Skeletal muscle cell (primary cell): ENCODE measurements at places on chromosomes 7 and 10.

- no peak for DNase-seq
These were observed 6.5 kb downstream of the DIP2C start for GRCh38 chr10:682931-683447.

- DNase-seq: no peak
These were observed 694 bp upstream of the WASL start for GRCh38 chr7:123749537-123749857.

DNA sequence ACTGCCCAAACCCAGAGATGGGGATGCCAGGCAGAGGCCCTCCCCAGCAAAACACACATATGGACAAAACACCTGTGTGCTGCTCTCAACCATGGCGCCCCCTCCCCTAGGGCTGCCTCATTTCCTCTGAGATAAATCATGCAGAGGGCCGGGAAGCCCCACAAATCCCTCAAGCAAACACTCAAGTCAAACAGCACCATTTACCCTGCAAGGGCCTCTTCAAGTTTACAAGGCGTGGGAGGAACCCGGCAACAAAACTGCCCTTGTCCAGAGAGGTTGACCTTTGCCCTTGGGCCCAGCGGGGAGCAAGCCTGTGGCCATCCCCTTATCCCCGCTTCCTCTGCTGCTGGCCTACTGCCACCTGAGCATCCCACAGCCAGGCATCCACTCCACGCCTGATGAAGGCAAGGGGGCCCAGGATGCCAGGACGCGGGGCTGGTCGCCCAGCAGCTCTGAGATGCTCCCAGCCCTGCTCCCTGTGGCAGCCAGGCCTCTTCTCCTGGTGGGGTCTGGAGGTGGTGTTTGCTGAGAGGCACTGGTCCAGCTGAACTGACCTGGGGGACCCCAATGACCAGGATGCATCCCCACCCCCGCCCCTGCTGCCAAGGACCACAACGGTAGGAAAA, 77.4 kb downstream of the DLG5 start:
- DNase-seq: no peak

- DNase-seq: no peak
These were observed 1.1 kb downstream of the AHR start for GRCh38 chr7:17299483-17299991.

- DNase-seq: no peak
These were observed 214.1 kb upstream of the ZNF32 start for GRCh38 chr10:43862756-43863155.

- DNase-seq: no peak
These were observed 1.0 kb downstream of the CPED1 start for GRCh38 chr7:120989257-120990220.

DNA sequence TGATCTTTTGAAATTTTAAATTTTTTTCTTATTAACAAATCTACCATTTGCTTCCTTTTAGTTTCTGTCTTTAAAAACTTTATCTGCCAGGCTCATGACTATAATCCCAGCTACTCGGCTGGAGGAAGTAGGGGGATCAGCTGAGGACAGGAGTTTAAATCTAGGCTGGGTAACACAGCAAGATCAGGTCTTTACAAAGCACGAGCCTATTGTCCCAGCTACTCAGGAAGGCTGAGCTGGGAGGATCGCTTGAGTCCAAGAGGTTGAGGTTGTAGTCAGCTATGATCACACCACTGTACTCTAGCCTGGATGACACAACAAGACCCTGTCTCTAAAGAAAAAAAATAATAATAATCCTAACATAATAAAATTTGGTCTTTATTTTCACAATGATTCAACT, 17.5 kb downstream of the DPY19L1 start:
- no peak for DNase-seq

GRCh38 chr10:2920168-2920567, 147.2 kb upstream of the PFKP start:
- DNase-seq: no peak

GRCh38 chr7:244974-245373, 45.0 kb upstream of the FOXL3 start:
- no peak for DNase-seq

- DNase-seq: no peak
These were observed 98.0 kb upstream of the MBL2 start for GRCh38 chr10:52870562-52870961.

- no peak for DNase-seq
These were observed 147.2 kb downstream of the SEM1 start for GRCh38 chr7:96562458-96562857.

GRCh38 chr7:149409895-149410294, 51.0 kb downstream of the ZNF777 start:
- no peak for DNase-seq

DNA sequence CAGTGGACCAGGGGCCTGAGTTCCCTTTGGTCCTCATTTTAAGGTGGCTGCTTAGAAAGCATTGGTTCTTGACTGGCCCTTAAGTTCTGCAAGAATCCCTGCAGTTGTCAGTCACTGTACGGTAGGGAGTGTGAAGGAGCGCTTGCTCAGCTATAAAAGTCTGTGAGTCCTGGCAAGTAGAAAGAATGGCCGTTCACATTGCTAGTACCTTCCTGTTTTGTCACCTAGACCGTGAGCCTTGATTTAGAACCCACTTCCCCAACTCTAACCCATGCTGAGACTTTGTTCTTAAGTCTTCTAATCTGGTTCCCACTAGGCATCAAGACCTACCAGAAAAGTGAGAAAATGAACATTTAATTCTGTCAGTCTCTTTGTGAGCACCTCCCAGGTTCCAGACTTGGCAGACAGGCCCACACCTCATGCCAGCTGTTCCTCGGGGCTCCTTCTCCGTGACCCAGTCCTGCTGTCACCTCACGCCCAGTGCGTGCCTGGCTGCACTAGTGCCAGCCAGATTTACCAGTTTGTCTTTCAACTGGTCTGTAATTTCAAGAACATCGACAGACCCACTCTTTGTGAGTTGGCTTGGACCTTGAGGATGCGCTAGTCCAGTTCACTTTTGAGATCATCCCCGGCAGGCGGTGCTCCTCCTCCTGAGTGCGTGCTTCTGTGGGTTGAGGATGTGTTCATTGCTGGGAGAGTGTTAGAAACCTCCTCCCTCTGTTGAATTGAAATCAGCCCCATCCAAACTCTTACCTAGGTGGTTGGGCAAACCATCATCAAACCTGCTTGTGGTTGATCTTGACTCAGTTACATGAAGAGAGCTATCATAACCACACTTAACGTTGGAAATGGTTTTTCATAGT, 78.5 kb downstream of the SHH start:
- no peak for DNase-seq

DNA sequence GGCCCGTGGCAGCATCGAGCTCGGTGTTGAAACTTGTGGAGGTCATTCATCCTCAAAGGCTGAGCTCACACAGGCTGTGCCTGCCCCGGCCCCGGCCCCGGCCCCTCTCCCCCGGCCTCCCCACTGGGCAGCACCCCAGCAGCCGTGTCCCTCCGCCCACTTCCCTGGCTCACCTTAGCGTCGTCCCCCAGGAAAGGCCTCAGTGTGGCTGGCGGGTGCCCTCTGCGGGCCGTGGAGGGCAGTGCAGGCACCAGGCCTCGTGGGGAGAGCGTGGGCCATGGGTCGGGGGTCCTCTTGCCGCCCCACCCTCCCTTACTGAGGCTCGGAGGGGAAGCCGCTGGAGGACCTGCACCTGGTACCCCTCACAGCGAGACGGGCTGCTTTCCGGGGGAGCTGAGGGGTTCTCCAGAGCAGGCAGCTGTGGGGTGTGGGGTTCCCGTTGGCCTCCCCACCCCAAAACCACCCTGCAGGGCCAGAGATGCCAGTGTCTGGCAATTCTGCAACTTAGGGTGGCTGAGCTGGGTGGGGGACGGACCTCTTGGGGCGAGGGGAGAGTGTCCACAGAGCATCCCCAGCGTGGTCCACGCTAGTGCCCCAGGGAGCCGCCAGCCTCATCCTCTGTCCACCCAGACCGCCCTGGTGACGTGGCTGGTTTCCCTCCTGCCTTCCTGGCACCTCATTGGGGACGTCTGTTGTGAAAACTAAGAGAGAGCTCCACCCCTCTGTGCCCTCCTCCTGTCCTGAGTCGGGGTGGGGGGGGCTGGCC, 44.2 kb upstream of the DPYSL4 start:
- DNase-seq: no peak

DNA sequence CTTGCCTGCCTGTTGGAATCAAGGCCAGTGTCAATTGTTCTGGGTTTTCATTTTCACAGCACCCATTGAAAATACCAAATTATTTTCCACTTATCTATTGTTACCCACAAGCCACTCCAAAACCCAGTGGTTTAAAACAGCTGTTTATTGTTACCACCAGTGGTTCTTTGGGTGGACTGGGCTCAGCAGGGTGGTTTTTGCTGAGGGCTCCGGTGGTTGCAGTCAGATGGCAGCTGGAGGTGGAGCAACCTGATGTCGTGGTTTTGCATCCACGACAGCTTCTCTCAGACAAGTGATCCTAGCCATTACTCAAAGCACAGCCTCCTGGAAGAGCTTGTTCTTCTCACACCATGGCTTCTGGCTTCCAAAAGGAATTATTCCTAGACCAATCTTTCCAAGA, 235.1 kb upstream of the ADARB2 start:
- DNase-seq: no peak

DNA sequence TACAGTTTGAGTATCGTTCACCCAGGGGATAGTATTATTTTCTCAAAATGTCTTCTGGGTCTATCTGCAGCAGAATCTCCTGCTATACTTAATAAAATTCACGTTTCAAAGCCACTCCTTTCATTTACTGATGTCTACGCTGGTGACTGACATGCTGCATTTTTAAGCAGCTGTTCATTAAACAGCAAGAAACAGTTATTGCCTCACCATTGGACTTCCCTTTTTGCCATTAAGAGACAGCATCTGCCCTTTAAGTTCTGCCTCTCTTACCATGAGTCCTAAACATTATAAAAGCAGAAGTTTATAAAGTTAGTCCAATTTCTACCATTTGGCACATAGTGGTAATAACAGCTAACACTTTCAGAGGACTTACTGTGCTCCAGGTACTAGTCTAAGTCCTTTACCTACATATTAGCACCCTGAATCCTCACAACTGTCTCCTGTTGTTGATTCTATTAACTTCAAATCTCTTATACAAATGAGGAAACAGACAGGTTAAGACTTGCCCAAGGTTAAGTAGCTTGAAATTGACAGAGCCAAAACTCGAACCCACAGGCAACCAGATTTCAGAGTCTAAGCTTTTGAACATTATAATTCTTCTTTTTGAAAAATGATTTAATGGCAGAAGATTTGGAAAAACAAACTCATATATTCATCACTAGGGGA, 169.5 kb downstream of the SNX13 start:
- no peak for DNase-seq

DNA sequence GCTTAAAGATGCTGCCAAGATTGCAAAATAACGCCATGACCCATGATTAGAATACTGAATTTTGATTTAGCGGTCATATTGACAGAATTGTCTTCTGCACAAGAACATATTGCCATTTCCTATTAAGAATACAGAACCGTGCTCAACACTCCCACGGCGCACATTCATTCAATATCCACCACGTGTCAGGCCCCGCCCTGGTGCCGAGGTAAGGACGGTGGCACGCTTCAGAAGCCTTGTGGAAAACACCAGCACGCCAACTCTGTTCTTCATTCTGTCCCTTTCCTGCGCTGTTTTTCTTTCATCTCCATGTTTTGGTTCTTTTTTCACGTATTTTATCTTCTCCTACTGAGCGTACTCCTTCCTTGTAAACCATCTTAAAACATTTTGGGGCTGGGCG, 189.3 kb downstream of the ZMYND11 start:
- no peak for DNase-seq

DNA sequence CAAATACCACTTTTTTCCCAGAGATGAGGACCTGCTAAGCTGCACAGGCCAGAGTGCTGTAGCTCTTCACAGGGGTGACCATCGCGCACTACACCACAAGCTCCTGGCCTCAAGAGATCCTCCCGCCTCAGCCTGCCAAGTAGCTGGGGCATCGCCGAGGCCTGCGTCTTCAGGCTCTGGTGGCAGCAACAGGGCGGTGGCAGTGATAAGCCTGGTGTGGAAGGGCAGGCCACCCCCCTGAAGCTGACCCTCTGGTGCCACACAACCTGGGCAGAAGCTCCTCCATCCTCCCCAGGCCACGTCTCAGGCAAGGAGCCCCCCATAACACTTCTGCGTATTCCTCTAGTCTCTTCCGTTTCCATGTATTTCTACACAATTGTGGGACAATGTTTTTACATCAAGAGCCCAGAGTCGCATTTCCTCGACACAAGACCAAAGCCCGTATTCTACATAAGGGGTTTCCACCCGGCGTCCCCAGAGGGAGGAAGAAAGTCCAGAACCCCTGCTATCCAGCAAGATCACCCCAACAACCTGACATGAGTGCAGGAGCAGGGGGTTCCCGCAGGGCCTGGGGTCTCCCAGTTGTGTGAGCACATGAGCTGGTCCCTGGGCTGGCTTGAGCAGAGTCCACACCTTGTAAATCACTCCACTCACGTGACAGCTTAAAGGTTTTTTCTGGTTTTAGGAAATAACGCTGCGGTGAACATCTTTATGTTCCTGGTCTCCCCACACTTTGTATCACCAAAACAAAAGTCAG, 37.6 kb upstream of the NCAPG2 start:
- DNase-seq: no peak

DNA sequence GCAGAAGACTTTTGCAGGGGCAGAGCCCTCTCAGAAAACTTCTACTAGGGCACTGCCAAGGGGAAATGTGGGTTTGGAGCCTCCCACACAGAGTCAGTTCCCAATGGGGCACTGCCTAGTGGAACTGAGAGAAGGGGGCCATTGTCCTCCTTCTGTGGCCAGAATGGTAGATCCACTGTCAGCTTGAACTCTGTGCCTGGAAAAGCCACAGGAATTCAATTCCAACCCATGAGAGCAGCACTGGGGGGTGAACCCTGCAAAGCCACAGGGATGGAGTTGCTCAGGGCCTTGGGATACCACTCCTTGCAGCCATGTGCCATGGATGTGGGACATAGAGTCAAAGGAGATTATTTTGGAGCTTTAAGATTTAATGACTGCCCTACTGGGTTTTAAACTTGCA, 262.2 kb upstream of the SEMA3C start:
- DNase-seq: no peak

DNA sequence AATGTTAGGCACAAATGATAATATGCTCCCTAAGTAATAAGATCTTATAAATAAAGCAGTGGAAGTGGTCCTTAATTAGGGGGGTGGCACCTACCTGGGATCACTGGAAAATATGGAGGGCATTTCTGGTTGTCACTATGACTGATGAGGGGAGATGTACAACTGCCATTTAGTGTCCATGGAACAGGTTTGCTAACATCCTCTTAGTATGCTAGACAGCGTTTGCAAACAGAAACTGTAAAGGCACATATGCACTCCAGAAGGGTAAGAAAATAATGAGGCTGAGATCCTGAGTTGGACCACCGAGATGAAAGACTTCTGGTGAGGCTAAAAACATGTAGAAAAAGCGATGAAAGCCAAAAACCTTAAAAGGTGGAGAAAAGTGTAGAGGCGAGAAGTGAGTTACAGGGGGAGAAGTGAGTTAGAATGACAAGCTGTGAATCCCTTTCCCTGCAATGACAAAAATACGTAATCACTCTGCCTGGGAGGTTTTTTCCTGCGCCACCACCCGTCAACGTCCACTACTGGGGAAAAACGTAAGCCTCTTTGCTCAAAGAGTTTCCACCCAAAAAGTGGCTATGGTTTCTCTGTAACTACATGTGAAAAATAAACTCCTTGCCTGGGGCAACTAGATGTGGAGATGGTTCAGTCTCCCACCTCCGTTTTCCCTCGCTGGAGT, 767 bp downstream of the KRIT1 start:
- DNase-seq: no peak
